Activated CD4-positive, alpha-beta T cell treated with anti-CD3 and anti-CD28 coated beads, Interleukin-2, amount 50 U/mL, for 48 hours (primary cell): ENCODE measurements at places on chromosomes 5 and 9.
A peak's percentile ranks its signal among the peaks of the same experiment; 100 is the strongest.

DNA sequence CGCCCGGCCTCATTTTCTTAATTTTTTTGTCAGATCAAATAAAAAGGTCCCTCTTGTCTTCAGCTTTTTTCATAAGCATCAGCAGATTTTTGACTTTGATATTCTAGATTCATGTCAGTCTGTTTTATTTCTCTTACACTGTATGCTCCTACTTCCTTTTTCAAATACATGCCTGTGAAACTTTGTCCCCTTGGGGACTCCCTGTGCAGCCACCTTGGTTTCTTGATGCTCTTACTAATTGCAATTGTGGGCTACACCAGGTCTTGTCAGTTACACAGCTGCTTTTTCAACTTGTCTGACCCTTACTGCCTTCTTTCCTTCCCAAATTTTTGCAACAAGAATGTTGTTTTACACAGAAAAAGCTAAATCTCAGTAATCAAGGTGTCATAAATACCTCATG, 238.2 kb upstream of the KCNN2 start:
- DNase-seq, result no peak

DNA sequence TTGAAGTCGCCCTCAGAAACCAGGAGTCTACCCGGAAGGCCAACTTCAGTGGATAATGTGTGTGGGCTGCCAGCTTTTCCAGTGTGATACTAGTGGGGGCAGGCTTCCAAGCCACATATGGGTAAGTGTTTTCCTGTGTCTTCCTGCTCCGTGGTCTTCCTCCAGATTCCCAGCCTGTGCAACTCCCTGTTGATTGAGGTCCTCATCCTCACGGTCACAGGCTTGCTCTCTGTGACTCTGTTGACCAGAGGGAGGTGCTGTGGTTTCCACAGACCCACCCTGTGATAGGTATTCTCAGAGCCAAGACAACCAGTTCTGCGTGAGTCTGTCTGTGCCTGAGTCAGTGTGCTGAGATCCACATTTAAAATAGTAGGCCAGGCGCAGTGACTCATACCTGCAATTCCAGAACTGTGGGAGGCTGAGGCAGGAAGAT, 388.0 kb upstream of the IRX2 start:
- no peak for DNase-seq

DNA sequence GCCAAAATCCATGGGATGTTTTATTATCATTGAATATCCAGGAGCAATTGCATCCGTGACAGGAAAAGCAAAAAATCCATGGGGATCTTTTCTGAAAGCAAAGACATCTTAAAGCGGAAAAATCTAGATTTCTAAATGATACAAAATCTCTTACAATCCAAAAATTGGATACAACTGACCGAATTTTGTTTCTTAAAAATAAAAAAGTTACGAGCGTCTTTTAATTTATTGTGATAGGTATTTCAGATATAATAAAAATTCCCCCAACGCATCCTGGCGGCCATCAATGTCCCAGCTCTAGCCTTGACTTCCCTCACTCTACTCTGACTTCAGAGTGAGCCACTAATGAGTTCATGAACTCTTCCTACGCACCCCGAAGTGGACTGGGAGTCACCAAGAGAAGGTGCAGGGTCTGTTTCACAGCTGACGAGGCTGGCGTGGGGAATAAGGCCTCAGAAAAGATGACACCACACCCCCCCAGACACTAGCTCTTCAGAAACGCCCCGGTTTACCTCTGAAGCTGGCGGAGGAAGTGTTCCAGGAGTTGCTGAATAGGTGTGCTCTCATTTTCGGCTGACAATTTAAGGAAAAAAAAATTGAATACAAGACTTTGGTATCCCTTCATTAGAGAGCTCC, 3.4 kb downstream of the BRD9 start:
- DNase-seq, result no peak

- DNase-seq, result no peak
Observed at GRCh38 chr9:136156209-136157120, 37.8 kb upstream of the TMEM250 start.

GRCh38 chr5:204001-204400, 12.7 kb downstream of the LRRC14B start:
- DNase-seq, result no peak

DNA sequence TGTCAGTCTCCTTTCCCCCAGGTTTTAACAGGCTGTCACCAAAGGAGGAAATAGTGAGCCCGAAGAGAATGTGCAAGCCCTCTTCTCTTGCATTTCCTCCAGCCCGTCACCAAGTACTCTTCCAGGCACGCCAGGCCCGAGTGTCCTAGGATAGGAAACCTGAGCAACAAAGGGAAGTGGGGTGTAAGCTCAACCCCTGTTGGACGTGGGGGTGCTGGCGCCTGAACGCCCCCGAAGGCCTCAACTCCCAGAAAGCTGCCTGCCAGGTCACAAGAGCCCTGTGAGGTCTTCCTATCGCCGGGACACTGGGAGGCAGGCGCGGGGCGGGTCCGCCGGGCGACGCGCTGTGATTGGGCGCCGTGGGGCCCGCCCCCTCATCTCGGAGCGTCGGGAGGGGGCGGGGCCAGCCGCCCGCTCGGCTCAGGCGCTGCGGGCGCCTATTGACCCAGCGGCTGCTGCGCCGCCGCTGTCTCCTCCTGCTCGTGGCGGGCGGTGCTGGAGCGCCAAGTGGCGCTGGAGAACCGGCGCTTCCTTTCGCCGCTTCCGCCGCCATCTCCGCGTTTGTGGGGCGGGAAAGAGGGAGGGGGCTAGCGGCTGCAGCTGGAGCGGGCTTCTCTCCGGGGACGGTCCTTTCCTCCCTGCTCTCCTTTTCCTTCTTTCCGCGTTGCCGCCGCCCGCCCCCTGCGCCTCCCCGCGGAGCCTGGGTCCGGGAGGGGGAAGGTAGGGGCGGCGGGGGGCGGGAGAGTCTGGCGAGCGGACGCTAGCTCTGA, 572 bp upstream of the MAN2A1 start:
- DNase-seq, result peak; percentile 71

DNA sequence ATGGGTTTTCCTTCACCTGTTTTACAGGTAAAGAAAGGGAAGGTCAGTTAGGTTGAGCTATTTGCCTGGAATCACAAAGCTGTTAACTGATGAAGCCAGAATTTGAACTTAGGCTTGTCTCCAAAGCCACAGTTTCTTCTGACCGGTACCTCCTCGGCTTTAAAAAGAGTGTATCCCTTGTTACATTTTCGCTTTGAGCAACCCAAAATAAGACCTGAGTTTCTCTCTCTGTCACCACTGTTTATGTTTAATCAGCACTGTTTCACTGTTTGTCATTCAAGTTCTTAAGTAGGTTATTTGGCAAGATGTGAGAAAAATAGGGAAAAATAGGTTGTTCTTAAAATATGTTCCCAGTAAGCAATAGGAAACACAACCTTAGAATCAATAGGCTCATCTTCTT, 84.6 kb downstream of the VCAN start:
- no peak for DNase-seq

DNA sequence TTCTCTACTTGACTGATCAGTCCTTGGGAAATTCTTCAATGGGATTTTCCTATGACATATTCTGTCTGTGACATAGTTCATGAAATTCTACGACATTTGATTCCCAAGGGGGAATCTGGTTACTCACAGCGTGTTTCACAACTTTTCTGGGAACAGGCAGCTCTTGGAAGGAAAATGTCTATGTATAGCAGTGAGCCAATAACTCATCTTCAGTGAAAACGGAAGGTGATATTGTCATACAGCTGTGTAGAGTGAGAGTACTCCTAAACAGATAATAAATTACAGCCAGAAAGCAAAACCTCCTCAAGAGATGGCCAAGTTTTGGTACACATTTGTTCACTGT, 91.4 kb downstream of the C9orf152 start:
- no peak for DNase-seq

GRCh38 chr9:136179101-136179616, 25.8 kb downstream of the LHX3 start:
- no peak for DNase-seq

DNA sequence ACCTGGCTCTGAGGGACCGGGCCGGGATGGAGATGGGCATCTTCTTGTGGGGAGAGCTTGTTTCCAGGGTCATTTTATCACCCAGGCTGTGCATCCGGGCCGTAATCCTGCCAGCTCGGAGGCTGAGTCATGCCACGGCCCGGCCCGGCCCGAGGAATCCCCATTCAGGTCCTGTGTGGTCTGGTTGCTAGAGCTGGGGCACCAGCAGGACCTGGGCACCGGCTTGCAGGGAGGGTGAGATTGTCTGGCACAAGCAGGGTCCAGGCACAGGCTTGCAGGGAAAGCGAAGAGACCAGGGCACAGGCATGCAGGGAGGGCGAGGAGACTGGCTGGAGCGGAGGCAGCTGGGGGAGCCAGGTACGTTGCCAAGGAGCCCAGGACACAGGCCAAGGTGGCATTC, 106.8 kb downstream of the RXRA start:
- DNase-seq, result no peak

DNA sequence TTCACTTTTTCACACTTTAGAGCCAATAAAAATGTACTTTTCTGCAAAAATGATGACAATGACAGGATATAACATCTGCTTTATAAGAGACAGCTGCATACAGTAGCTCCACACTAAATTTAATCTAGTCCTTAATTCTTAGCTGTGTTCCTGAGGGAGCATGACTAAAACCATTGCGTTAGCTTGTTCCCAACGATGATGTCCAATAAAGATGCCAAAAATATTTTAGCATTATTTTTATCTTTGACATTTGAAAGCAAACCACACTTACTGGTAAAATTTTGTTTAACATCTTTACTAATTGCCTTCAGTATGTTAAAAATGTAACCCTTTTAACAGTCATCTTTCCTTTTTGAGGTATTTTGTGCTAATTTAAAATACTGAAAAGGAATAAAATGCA, 382.7 kb downstream of the CHSY3 start:
- DNase-seq, result no peak

GRCh38 chr9:106784076-106784475, 78.9 kb upstream of the ZNF462 start:
- DNase-seq, result no peak

DNA sequence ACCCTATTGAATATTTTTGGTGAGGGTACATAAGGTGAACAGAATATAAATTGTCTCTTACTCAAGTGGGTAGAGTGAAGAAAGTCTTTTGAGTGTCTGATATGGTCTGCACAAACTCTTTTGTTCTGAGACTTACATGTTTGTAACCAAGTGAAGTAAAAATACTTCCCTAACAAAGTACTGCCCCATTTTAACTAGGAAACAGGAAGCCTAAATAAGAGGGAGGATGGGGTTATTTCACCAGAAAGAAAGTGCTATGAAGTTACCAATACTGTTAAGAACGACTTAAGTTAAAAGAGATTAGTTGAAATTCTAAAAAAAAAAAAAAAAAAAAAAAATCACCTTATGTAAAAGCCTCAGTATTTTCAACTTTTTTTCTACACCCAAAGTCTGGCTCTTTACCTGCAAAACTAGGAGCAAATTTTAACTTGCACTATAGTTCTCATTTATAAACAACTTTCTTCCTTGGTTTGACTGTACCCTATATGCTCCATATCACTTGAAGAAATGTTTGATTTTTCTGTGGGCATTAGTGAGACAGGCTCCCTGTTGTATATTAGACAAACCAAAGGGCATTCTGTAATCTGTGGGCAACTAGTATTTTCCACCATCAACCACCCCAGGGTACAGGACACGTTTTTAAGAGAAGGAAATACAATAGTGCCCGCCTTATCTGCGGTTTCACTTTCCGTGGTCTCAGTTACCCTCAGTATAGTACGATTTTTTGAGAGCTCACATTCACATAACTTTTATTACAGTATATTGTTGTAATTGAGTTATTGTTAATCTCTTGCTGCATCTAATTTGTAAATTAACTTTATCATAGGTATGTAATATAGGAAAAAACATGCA, 127.7 kb downstream of the NR3C1 start:
- DNase-seq, result no peak

DNA sequence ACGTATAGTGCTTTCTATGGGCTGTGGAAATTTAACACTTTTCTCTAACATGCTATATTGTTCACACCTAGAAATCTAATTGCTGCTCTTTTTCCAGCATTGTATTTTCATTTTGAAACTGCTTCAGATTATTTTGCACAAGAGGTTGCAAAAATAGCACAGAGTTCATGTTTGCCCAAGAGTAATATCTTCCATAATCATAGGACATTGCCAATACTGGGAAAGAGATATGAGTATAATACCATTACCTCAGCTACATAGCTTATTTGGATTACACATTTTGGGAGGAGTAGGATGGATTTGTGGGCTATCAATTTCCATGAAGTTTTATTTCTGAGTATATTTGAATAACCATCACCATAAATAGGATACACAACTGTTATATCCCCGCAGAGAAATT, 717.1 kb downstream of the CDH9 start:
- no peak for DNase-seq

DNA sequence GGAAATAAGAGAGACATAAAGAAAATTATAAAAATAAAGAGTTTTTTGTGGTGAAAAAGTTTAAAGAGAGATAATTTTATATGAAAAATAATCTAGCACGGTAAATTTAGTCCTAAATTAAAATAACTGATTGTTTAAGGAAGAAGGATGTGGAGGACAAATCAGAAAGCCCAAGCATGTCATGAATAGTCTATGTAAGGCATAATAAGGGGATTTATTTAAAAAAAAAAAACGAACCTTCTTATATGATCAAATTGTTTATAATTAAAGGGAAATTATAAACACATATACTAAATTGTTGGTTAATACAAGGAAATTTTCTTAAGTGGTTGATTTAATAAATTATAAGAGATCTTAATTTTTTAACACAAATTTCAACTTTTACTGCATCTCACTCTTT, 551.8 kb upstream of the TYRP1 start:
- no peak for DNase-seq

- DNase-seq, result no peak
Observed at GRCh38 chr5:1772634-1773033, 27.0 kb downstream of the MRPL36 start.

DNA sequence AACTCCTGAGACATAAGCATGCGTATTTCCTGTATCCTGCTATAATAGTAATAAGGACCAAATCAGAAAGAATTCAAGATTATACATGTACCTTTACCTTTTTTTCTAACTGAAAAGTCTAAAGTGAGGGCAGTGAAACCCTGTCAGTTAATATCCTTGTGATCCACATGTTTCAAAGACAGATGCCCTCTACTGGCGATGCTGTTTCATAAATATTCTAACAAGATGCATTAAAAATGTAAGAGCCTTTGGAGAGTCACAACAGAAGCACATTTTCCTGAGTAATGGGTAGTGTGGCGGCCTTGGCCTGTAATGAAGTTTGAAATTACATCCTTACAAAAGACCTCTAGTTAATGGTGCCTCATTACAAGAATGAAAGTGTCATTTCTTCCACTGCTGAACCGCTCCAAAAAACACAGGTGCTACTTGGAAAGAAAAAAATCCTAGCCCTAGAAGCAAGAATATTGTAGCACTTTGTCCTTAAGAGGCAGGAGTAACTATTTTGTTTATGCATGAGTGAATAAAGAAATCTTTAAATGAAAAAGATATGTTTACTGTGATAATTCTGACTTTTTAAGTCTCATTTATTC, 232.6 kb downstream of the EPB41L4A start:
- DNase-seq, result no peak

- no peak for DNase-seq
Observed at GRCh38 chr9:116564266-116564793, 122.8 kb upstream of the TRIM32 start.

GRCh38 chr9:129944506-129945116, 98.4 kb downstream of the FNBP1 start:
- peak; percentile 57 for DNase-seq
